ENCODE measurements at places on chromosomes 1 and 21.

DNA sequence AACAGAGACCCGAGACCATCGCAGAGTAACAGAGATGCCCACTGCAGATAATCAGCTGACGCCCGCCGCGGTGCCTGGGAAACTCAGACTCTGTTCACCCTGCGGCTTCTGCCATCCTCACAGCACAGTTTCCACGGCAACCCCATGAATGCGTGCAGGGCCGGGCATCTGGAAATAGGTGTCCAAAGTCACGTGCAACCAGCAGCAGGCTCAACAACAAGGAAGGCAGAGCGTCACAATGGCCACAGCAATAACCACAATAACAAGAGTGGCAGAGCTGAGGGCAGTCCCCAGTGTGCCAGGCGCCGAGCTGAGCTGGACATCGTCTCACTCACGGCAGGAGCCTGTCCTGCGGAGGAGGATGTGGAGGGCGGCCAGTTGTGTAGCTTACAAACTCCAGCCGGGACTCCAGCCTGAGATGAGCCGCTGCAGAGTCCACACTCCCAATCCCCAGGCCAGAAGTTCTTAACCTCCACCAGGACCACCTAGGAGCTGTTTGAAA lies 102.0 kb downstream of the CRYAA start:
- DNase-seq = no peak

DNA sequence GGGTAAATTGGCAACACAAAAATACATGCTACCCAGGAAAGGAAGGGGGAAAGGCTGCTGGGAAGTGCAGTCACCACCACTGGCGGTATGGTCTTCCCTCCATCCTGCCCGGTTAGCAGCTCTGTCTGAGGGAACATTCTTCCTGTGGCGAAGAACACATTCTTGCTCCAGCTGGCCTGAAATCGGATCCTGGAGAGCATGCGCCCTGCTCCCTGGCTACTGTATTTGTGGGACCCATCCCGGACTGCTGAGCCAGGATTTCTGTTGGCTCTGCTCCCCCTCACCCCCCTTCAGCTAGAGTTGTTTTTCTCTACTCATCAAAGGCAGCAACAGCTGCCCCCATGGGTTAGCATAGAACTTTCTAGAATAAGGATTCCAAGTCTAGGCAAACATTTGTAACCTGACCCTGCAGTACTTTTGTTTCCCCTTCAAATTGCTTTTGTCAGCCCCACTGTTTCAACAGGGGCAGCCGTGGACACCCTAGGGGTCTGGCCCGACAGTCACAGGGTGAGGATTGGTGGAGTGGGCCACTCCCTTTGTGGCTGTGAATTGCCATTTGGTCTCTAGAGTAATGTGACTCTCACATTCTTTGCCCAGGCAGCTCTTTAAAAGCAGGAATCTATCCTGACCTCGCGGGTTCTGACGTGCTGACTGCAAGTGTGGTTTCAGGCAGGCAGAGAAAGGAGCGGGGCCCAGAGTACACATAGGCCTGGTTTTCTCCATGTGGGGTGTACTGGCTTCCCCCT lies 157.7 kb downstream of the TOMM20 start:
- no peak for DNase-seq

GRCh38 chr1:2190491-2190976 lies 4.0 kb downstream of the FAAP20 start:
- no peak for DNase-seq

GRCh38 chr1:178938101-178938958 lies 67.5 kb upstream of the ANGPTL1 start:
- DNase-seq = no peak

DNA sequence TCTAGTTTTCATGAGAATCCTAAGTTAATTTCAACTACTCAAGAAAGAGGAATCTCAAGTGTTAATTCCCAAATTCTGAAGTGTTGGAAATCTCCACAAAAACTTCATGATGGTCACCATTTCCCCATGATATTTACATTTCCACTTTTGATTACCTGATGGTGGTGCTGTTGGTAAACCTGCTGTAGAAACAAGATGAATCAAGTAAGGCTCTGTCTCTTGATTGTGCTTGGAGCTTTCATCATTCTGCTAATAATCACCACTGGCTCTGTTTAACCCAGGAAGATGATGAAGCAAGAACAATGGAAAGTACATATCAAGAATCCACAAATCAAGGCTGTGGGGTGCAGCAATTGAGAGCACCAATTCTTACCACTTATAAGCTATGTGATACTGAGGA lies 77.8 kb downstream of the C4BPA start:
- DNase-seq = no peak
